ENCODE measurements at places on chromosomes 5 and 9.

DNA sequence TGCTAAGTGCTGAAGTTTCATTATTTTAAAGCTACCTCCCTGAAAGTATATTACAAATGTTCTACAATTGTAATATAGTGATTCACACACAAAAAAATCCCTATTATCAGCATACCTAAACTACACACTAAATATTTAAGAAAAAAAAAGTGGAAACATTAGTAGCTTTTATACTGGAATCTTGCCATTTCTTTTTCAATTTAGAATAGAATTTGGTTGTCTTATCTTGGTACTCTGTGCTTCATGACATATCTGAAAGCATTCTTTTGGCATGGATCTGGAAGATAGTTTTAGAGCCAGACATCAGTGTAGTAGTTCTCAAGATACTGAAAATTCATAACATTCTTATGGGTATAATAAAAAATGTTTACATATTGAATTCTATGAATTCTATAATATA is 35.0 kb downstream of the SLC1A3 start:
- DNase-seq: no peak

- DNase-seq: no peak
These were observed 221.4 kb downstream of the SNX18 start for GRCh38 chr5:54738973-54739367.

DNA sequence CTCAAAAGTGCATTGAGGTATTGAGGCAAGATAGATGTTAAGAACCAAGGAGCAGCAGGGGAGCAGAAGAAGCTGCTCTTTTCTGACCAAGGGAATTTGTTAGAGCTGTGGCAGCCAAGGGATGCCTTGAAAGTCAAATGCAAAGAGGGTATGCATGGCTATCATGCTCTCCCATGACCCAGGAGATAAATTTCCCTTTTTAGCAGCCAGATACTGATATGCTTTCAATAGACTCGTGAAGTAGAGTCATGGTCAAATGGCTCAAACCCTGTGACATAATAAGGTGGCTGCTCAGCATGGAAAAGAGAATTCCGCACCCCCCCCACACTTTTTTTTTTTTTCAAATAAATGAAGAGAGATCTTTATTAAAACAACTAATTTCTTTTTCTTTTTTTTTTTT is 180.9 kb upstream of the ACTBL2 start:
- no peak for DNase-seq

DNA sequence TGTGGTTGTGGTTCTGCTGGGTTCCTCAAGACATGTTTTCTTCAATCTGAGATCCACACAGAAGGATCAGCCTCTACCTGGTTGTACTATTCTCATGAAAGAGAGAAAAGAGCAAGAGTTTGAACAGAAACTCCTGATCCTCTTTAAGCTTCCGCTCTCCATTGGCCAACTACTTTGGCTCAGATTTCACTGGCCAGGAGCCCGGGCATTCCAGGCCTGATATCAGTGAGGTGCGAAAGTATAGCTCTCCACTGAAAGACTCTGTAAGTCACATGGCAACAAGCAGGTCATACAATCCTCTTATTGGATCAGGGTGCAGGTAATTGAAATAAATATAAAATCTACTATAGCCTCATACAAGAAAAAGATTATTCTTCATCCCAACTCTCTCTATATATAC is 920.5 kb downstream of the TLE4 start:
- DNase-seq: no peak

- DNase-seq: no peak
These were observed 2.4 kb downstream of the AGGF1 start for GRCh38 chr5:77032635-77033034.

- DNase-seq: no peak
These were observed 446.9 kb upstream of the GRIN3A start for GRCh38 chr9:102185371-102185770.
